Psoas muscle (tissue), 8 donors: ENCODE measurements at places on chromosomes 7 and 10.

DNA sequence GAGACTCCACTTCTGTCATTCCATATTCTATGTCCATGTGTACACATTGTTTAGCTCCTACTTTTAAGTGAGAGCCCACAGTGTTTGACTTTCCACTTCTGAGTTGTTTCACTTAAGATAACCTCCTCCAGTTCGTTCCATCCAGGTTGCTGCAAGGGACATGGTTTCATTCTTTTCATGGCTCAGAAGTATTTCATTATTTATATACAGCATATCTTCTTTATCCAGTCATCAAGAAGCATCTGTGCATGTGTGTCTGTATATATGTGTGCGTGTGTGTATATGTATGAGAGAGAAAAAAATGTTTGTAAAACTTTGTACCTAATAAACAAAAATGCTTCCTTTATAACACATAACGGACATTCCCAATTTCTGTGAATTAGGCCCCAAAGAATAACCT is 6.2 kb downstream of the SEC61A2 start:
- DNase-seq = no peak

- DNase-seq = no peak
These were observed 1.7 kb downstream of the SH2B2 start for GRCh38 chr7:102288285-102288930.

DNA sequence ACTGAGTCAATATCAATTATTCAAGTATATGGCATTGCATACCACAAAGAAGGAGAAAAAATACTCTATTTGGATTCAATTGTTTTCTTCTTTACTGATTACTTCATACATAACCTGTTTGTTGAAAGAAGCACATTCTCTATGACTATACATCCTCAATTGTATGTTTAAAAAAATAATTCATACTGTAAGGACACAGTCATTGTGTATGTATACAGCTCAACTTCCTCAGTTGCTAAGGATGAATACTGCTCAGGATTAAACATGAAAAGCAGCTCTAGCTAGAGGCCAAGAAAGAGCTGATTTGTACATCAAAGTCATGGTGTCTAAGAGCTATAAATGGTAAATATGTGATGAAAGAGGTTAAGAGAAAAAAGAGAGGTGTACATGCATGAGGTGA is 15.8 kb upstream of the BPGM start:
- DNase-seq = no peak

DNA sequence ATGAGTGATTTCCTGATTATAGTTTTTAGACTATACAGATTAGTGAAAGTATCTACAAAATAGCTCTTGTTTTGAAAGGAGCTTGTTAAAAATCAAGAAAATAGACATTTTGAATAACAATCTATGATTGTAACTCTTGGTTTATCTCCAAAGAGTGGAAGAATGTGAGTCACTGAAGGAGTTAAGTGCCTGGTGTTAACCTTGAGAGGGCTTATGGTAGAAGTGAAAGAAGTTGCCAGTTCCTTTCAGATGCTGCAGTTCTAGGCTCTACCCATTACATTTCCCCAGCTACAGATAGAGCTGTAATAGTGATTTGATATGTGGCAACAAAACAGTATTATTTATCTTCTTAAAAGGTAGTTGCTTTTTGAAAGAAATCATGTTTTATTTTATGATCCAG is 12.7 kb downstream of the NRBF2 start:
- no peak for DNase-seq

GRCh38 chr7:132350741-132351140 is 225.5 kb downstream of the PLXNA4 start:
- DNase-seq = no peak

DNA sequence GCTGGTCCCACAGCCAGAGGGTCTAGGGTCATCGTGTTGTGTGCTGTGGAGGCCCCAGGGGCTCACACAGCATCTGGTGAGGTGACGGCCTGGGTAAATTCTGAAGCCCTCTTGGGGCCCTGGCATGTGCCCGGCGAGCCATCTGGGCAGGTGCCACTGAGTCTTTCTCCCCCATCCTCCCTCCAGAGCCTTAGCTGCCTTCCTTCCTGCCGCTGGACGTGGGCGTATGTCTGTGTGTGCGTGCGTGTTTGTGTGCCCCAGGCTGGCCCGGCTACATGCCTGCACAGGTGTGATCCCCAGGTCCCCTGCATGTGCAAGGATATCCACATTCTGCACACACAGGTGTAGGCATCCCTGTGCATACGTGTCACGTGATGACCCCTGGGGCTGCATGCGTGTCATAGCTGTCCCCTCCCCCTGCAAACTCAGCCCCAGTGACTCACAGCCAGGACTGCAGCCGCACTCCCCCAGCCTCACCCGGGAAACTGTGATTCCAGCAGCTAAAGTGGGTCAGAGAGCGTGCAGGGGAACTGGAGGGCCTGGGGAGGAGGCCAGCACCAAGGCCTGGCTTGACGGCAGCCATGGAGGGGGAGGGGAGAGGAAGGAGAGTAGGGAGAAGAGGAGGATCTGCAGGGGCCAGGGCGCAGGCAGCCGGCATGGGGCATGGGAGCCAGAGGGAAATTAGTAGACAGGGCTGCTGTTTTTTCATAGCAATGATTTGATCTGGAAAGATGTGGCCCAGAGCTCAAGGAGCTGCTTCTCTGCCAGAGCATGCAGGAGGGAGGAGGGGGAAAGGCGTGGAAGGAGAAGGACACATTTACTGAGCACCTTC is 46.4 kb downstream of the ELFN1 start:
- no peak for DNase-seq

DNA sequence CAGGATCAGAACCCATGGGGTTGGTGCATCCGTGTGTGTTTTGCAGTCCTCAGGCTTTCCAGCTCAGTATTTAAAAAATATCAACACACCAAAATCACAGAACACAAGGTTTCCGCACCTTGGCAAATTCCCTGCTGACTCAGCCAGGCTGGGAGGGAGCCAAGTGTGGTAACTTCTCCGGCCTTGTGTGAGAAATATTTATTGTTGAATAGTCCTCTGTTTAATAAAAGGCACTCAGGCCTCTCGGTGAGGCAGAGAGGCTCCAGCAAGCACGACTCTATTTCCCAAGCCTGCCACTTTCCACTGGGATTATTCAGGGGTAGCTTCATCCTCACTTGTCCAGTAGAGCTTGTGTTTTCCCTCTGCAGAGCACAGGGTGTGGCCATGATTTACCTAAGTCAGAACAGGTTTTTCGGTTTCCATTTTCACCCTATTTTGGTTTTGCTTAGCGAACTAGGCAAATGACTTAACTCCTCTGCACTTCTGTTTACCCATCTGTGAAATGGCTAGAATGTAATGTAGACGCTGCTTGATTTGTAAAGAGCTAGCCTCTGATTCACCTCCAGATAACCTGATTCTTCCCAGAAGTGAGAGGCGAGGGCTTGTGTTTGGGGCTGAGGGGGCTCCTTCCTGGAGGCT is 13.0 kb upstream of the CHST15 start:
- peak; percentile 75 for DNase-seq

- DNase-seq = no peak
These were observed 44.2 kb downstream of the JMJD1C start for GRCh38 chr10:63421591-63421990.

DNA sequence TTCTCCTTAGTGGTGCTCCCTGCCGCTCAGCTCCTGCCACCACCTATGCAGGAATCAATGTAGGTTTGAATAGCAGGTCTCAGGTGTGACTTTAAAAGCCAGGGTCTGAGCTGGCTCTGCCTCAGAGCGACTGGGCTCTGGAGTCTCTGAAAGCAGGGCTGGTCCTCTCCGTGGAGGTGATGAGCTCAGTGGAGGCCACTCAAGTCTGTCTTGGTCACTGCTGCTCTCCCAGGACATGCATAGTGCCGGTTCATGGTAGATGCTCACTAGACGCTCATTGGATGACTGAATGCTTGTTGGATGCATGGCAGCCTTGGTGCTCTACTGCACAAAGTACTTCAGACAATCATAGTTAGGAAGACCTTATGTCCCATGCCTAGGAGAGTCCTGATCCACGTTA is 45.1 kb upstream of the PTF1A start:
- no peak for DNase-seq

DNA sequence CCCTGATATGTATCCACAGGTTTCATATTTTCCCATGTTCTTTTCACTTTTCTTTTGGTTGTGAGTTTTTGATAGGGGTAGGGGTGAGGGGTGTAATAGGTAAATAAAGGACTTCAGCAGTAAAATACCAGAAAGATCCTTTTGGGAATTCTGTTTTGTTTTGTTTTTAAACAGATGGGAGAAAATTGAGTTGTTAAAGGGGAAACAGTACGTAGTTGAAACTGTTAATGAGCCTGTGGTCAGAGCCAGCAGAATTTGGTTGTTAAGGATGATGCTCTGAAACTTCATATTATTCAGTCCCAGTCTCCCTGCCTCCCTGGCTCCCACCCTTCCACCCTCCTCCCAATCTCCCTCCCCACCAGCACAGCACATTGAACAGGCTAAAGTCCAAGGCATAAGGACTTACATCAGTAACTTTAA is 195.9 kb downstream of the CREB5 start:
- DNase-seq = no peak

DNA sequence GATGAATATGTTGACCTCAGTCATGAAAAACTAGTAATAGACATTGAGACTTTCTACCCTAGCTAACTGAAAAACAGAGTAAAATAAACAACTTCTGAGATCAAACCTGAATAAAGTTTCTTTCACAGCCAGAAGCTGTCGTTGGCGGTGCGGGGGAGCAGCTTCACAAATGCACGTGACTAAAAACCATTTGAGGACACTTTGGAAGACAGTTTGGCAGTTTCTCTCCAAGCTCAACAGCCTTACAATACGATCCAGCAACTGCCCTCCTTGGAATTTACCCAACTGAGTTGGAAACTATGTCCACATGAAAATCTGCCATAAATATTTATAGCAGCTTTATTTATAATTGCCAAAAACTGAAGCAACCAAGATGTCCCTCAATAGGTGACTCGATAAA is 63.1 kb downstream of the CYTH3 start:
- DNase-seq = no peak

DNA sequence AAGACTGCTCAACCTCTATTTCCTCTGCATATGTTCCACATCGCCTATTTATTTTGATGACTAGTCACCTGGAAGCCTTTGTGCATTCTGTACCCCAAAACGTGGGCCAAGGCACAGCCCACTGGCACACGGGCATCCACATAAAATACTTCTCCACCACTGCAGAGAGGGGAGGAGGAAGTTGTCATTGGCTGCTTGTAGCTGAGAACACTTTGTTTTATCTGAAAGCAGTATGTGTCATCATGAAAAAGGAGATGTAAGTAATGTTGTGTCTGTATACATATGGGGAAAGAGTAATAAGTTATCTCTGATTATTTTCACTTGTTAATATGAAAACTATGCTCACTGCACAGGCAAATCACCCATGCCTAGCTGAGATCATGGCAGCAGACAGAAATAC is 48.2 kb upstream of the AMPH start:
- DNase-seq = no peak

GRCh38 chr7:98470485-98471240 is 69.8 kb upstream of the BAIAP2L1 start:
- DNase-seq = no peak

DNA sequence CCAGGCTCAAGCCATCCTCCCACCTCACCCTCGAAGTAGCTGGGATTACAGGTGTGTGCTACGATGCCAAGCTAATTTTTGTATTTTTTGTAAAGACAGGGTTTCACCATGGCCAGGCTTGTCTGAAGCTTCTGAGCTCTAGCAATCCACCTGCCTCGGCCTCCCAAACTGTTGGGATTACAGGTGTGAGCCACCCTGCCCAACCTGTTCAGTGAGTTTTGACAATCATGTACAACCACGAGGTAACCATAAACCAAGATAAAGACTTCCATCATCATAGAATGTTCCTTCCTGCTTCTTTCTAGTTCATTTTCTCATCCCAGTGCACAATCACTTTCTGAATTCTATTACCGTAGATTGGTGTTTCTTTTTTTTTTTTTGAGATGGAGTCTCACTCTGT is 30.5 kb upstream of the MKRN1 start:
- no peak for DNase-seq

DNA sequence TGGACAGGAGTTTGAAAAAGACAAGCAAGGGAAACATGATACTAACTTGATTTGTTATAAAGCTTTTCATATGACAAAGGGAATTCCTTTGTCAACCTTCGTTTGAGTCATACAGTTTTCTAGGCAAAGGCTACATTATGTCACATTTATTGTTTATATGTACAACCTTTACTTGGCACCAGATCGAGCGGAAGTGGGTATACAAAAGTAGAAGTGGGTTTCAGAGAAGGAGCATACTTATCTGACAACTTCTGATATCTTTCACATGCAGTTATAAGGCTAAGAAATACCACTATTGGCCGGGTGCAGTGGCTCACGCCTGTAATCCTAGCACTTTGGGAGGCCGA is 11.0 kb downstream of the STMP1 start:
- DNase-seq = no peak

DNA sequence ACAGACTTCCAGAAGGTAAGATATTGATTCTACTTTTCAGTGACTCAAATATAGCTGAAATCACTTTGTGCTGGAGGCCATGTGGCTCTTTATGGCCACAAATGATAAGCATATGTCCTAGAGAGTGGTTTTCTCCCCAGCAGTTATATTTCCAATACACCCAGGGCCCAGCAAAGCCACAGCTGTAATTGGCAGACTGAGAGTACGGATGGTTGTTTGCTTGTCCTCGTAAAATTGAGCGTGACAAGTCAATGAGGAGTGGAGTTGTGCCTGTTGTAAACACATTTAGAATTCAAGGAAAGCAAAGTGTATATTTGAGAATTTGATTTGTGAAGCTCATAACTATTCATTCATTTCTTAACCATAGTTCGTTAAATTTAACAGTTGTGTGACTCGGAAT is 201.8 kb downstream of the LHFPL3 start:
- no peak for DNase-seq

DNA sequence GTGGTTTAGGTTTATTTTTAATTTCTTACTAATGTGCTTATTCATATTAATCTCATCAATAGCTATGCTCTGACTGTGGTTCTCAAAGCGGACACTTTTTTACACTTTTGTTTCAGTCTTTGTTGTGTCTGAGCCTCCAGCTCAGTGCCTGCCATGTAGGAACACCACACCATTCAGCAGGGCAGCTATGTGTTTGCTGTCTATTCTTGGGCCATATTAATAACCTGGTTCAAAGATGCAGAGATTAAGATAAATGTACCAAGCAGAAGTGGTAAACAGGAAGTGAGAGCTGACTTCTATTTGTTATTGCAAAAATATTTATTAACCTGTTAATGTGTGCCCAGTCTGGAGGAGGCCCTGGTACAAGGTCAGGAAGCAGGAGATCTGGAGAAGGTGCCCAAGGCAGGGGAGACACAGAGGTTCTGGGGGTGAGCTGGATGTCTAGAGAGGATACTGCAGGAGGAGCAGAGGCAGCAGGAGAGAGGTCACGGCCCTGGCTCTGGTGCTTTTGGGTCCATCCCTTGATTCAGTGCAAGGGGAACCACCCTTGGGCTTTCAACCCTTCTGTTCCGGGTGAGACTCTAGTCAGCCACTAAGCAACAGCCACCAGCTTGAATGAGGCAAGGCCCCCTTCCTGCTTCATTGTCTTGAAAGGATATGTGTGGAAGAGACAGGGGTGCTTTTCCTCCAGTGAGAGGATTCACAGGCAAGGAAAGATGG is 1.9 kb downstream of the TBXAS1 start:
- no peak for DNase-seq

DNA sequence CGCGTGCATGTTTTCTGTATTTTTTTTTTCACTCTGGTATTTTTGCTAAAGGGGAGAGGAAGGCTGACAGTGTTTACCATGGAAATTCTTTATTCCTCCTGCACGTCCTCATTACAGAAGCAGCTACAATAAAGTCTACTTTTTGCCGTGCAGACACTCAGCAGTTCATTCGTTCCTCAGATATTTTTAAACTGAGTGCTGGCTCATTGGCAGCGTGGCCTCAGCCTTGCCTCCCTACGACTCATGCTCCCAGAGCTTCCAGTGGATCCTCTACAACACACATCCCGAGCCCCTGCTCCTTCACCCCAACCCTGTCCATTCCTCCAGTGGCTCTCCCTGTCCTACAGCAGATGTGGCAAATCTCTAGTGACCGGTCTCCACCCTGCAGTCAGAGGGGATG is 239.2 kb upstream of the ZMIZ1 start:
- no peak for DNase-seq
